ENCODE measurements at places on chromosomes 6 and 20.
A peak's percentile ranks its signal among the peaks of the same experiment; 100 is the strongest.

DNA sequence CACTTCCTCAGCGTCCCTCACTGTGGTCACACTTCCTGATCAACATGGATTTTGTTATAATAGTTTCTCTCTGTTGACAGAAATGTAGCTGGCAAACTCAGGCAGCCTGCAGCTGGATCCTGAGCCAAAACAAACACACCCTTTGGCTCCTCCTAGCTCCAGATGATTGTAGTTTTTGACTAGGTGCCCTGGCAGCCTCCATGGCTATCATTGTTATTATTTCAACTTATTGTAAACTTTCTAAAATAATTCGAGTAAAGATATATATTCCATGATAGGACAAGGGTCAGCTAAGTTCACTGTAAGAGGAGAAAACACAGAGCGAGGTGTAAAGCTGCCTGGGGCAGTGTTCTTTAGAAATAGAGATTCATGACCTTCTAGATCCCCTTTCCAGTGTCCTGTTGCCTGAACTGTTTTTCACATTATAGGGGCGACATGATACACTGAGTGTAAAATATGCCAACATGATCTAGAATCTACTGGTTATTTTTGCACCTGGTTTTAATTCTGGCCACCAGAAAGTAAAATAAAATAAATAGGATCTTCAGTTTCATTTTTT is 98.2 kb upstream of the HDGFL1 start:
- DNase-seq: no peak

- DNase-seq: no peak
Measured at GRCh38 chr6:43976706-43977403, 150.4 kb downstream of the MRPL14 start.

DNA sequence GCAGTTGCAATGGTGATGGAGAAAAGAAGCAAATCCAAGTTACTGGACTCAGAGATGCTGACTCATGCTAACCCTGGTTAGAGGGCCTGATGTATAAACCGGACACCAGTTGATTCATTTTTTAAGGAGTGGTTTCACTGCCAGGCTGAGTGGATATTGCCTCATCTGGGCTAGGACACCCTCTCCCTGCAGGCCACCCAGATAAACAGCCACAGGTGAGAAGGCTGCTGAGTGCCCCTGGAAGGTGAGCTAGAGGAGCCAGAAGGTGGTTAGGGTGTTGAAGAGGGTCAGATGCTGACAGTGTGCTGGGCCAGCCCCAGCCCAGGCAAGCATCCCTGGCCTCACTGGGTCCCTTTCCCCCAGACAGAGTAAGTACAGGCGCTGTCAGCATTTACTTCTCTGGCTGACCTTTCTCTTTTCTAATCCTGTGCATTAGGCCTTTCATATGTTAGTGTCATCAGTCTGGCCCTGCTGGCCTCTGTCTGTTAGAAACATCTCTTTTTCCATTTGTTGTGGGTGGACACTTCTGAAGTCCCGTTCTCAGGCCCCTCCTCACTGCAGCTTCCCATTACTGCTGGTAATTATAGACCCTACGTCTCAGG is 13.5 kb downstream of the EPB41L1 start:
- DNase-seq: no peak

- DNase-seq: no peak
Measured at GRCh38 chr6:71733970-71734899, 152.1 kb upstream of the RIMS1 start.

- peak; percentile 56 for DNase-seq
Measured at GRCh38 chr6:116010790-116011401, 49.8 kb downstream of the FRK start.

GRCh38 chr6:13866301-13866700 is 51.9 kb upstream of the MCUR1 start:
- DNase-seq: no peak

DNA sequence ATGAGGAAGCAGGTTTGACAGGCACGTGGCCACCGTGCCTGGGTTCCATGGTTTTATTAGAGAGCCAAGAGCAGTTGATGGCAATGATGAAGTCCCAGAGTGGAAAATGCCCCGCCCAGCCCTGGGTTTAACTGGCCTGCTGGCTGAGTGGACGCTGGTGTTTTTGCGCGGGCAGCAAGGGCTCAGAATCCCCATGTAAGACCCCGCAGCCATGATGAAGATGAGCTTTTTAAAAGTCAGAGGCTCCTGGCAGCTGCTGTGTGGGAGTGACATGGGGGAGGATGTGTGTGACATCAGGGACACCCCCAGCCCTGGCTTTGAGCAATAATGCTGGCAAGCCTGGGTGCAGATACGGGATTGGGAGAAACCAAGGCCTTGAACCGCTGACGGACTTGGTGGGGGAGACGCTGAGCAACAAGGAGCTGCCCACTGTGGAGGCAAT is 33.0 kb upstream of the SLCO4A1 start:
- DNase-seq: no peak

GRCh38 chr20:41475503-41475902 is 108.9 kb upstream of the EMILIN3 start:
- no peak for DNase-seq

All from activated T-cell treated with anti-CD3 and anti-CD28 coated beads, Interleukin-2, amount 50 U/mL, for 72 hours (primary cell).